ENCODE measurements at places on chromosomes 11 and 22.

GRCh38 chr11:86537541-86538222 is 134.7 kb downstream of the ME3 start:
- no peak for DNase-seq

DNA sequence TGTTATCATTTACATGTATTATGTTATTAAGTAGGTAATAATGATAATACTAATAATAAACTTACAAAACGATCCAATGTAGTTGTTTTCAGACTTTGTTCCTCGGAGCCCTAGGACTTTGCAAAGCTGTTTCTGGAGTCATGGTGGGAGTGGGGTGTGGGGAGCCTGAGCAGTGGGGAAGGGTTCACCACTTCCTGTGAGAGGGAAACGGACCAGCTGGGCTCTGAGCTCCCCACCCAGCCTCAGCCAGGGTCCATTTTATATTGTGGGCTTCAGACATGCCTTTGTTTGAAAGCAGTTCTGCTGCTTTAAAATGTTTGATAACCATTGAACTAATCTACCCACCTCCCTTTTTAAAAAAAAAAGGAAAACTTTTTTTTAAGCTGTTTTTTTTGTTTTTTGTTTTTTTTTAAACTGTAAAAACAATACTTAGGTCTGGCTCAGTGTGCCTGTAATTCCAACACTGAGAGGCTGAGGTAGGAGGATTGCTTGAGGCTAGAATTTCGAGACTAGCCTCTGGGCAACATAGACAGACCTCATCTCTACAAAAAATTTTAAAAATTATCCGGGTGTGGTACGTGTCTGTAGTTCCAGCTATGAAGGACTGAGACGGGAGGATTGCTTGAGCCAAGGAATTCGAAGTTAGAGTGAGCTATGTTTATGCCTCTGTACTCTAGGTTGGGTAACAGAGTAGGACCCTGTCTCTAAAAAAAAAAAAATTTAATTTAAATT is 7.0 kb downstream of the SERPING1 start:
- no peak for DNase-seq

GRCh38 chr11:68049509-68050370 is 10.9 kb downstream of the TCIRG1 start:
- no peak for DNase-seq

DNA sequence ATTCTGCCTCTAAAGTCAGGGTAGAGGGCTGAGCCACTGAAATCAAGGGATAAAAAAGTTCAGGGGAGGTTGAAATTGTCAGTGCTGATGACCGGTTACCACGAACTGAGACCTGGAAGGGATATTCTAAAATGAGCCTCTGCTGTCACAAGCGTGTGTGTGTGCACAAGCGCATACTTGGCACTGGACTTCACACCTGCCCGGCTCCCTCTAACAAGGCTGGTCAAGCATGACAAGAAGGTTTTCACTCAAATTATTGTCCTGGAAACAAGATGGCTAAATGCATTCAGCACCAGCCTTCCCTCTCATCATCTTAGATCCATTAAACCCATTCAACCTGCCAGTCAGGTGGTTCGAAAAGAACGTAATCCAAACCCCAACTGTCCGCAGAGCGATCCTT is 54.8 kb upstream of the CECR2 start:
- no peak for DNase-seq

- no peak for DNase-seq
These were observed 24.2 kb downstream of the FLI1 start for GRCh38 chr11:128718064-128718463.

- DNase-seq = no peak
These were observed 390.0 kb upstream of the CNTN5 start for GRCh38 chr11:98630736-98631135.

DNA sequence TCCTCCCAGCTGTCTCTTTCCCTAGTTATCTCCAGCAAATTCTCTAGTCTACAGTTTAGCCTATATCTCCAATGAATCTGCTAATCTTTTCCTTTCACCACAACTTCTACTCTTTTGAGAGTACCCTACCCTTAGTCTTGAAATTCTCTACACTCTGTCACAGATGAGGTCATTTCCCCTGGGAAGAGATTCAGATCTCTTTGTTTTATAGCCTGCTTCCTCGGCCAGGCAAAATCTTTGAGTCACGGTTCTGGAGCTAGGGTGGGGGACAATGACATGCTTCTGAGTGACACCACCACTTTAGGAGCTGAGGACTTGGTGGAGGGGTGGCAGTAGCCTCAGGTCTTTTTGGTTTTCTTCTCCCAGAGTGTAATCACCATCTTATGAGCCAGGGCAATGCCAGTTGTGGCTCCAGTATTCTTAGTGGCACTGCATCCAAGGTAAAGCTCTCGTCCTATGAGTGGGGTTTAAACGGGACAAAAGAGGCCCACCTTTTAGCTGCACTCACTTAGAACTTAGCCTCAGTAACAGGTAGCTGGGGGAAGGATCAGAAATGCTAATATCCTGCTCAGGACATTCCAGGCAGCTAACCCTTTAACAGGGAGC is 98.5 kb upstream of the RRM1 start:
- DNase-seq = peak; percentile 58

- peak; percentile 64 for DNase-seq
These were observed 1.8 kb downstream of the KCNK7 start for GRCh38 chr11:65593518-65594414.

DNA sequence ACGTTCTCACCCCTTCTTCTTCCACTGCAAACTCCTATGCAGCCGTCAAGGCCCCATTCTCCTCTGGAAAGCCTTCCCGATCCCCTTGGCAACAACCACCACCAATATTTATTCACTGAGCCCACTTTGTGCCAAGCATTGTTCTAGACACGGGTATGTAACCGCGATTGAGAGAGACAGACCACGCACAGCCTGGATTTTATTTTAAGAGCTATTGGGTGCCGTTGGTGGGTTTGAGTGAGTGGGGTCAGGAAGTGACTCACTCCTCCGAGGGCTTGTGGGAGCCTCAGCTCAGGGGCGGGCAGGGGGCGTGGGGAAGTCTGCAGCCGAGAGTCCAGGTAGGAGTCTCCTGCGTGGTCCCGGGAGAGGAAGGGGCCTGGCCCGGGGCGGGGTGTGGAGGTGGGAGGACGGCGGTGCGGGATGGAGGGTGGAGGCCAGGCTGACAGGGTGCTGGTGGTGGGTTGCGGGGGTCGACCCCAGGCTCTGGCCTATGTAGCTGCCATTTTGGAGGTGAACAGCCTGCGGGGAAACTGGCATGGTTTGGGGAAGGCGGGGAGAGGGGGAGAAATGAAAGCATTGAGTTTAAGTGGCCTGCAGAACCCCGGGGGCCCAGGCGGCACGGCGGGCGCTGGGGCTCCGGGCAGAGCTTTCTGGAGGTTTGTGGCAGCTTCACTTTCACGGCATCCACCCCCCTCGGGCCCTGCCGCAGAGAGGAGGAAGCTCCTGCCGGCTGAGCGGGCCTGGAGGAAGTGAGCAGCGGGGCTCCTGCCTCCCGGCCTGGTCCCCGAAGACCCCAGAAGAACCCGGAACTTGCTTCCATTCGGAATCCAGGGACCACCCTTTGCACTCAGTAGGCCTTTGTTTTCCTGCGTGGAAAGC is 547 bp downstream of the PARVG start:
- DNase-seq = no peak

DNA sequence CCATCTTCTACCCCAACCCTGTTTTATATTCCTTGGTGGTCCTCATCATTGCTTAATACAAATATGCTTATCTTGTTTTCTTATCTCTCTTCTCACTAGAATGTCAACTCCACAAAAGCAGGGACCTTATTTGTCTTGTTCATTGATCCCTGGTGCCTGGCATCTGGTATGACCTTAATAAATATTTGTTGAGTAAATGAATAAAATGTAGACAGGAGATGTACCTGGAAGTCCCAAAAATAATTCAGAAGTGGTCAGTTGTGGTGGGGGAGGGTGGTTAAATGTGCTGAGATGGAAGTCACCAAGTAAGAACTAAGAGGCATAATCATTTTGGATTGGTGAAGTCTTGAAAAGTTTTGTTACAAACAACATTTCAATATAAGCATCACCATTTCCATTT is 214.8 kb upstream of the MPPED2 start:
- DNase-seq = no peak

GRCh38 chr11:115778928-115779650 is 274.9 kb upstream of the CADM1 start:
- DNase-seq = no peak

DNA sequence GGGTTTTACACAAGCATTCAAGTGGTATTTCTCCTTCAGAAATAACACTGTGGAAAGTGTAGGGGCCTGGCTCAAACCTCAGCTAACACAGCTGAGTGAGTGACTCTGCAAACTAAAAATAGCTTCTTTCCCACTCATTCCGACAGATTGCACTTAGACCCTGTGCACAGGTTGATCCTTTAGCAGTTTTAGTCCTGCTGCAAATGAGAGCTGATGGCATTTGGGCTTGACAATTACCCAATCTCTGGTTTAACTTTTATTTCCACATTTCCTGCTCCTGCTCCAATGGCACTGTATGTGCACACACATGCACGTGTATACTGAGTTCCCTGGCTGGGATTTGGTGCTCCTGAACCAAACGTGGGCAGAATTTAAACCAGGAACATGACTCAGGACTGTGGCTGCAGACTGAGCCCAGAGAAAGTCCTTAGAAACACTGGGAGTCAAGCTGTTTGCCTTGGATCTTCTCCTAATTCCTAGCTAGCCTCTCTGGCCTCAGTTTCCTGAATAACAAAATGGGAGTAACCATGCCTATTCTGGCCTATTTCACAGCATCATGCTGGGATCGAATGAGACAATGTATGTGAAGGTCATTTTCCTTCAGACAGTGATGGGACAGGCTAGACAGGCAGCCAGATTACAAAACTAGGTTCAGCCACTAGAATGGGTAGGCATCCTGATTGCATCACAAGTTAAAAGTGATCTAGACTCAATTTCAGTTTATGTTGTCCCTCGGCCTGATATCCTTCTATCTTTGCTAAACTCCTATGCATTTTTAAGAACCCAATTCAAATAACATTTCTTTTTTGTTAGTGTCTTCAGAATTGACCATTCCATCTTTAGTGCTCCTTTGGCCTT is 58.2 kb downstream of the SERGEF start:
- DNase-seq = no peak

DNA sequence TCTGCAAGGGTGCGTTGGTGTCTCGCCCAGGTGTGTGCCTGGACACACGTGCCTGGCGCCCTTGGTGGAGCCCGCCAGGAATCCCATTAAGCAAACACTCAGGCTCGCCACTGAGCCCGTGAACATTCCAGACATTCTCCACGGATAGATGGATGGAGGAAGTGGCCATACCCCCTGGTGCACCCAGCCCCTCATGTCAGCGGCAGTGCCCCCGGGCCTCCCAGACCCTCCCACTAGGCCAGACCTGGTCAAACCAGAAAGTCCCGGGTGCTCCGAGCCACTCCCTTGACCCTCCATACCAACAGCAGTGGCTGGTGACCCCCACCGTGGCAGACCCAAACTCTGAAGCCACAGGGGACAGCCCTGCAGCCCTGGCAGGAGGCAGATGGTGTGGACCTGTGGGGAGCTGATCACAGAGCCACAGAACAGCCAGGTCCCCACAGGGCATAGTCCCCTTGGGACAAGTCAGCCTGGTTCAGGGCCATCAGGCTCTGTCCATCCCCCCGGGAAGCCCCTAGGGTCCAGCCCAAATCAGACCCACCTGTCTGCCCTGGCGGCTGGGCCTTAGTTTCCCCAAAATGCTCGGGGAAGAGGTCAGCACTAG is 1.9 kb downstream of the EPS8L2 start:
- no peak for DNase-seq

GRCh38 chr11:12182302-12182675 is 71.9 kb downstream of the MICAL2 start:
- no peak for DNase-seq

- DNase-seq = no peak
These were observed 24.9 kb downstream of the PGM2L1 start for GRCh38 chr11:74373382-74373781.

DNA sequence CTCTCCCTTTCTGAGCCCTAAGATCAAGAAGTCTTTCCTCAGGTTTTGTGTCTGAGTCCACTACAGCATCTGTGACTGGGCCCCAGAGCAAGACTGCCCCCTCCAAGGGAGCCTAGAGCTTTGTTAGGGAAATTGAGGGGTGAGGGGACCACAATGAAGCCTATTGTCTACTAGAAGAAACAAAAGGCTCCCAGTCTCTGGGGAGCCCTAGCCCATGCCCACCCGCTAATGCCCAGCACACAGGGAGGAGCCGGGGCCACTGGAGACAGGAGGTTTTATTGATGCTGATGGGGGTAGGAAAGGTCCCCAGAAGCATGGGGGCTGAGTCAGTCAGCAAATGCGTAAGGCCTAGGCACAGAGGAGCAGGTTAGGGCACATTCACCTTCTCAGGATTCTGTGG is 14.0 kb downstream of the RHOG start:
- DNase-seq = no peak
